K562 (cell line): ENCODE measurements at places on chromosomes 4 and X. TPM values are rescaled to one million over a fixed set of nuclear protein-coding genes. Genes with fewer than 3 reads are reported as not detected.
A peak's percentile ranks its signal among the peaks of the same experiment; 100 is the strongest.

- no peak overlapping the region for H3K27ac ChIP-seq
- H3K4me3 ChIP-seq, result no peak overlapping the region
- H3K36me3 ChIP-seq, result no peaks in the 10 kb centered on the region
- H3K27me3 ChIP-seq, result no peaks in the 10 kb centered on the region; the same call in 1 of the 2 replicates
These were observed 208.3 kb downstream of the ARHGAP10 start for GRCh38 chr4:147940171-147940570.

GRCh38 chr4:142380052-142380602 lies 466.0 kb downstream of the INPP4B start:
- no peaks in the 10 kb centered on the region for H3K36me3 ChIP-seq
- DNase-seq, result no peak
- no peak overlapping the region for H3K27ac ChIP-seq
- H3K4me3 ChIP-seq, result no peak overlapping the region

- H3K4me1 ChIP-seq, result no peaks in the 10 kb centered on the region
- no peak for DNase-seq
- no peak overlapping the region for H3K27ac ChIP-seq
- H3K27me3 ChIP-seq, result no peaks in the 10 kb centered on the region
- H3K36me3 ChIP-seq, result no peaks in the 10 kb centered on the region
These were observed 17.2 kb upstream of the TMPRSS11A start for GRCh38 chr4:67980512-67980911.

DNA sequence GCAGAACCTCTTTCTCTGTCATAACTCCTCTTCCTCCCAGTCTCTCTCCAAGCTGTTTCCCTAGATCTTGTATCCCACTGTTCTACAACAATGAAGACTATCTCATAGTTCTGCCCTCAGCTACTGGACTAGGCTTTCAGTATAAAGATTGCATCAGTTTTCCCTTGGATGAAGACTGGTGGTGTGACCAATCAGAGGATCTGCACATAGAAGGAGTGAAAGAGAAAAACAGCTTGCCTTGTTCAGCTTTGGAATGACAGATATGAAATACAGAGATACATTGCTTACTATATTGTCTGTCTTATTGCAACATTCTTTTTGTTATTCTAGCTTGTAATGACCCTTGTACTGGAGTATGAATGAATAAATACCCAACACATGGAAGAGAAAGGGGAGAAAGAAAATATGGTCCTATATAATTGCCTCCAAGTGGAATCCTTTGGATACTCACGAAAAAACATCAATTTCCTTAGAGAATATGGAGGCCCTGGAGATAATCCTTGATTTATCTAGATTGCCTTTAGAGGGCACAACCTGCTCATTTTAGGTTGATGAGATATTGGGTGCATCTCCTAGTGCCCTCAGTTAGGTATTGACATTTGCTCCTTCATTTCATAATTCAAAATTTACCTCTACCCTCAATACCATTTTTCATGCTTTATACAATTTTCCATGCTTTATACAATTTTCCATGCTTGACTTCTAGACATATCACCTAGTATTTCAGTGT lies 395.8 kb downstream of the NAF1 start:
- DNase-seq, result no peak
- H3K36me3 ChIP-seq, result no peaks in the 10 kb centered on the region
- no peaks in the 10 kb centered on the region for H3K27me3 ChIP-seq
- no peak overlapping the region for H3K27ac ChIP-seq

CSAG2 gene
- not detected in 2 replicates for total RNA-seq

SPANXN3 gene
- not detected in 2 replicates for total RNA-seq

- peaks cover 11% of the 10 kb centered on the region; the same call in 1 of the 3 replicates for H3K27me3 ChIP-seq
- no peaks in the 10 kb centered on the region for H3K4me1 ChIP-seq
- no peaks in the 10 kb centered on the region for H3K36me3 ChIP-seq
These were observed 139.2 kb upstream of the RBPJ start for GRCh38 chr4:26181616-26182015.

GRCh38 chr4:138669479-138670315 lies 345.9 kb upstream of the NOCT start:
- H3K27me3 ChIP-seq, result no peaks in the 10 kb centered on the region
- no peak overlapping the region for H3K27ac ChIP-seq
- DNase-seq, result no peak
- no peaks in the 10 kb centered on the region for H3K36me3 ChIP-seq
- no peak overlapping the region for H3K4me3 ChIP-seq
- H3K4me1 ChIP-seq, result peaks cover 39% of the 10 kb centered on the region; the same call in 2 of the 3 replicates

GRCh38 chr4:158710814-158711213 lies 12.4 kb downstream of the PPID start:
- H3K4me3 ChIP-seq, result no peak overlapping the region
- H3K27ac ChIP-seq, result no peak overlapping the region
- no peaks in the 10 kb centered on the region for H3K4me1 ChIP-seq
- no peak for DNase-seq
- H3K36me3 ChIP-seq, result peaks cover 91% of the 10 kb centered on the region

GRCh38 chrX:136030303-136031191 lies 45.3 kb downstream of the SLC9A6 start:
- H3K27me3 ChIP-seq, result no peaks in the 10 kb centered on the region
- H3K27ac ChIP-seq, result no peak overlapping the region
- H3K36me3 ChIP-seq, result peaks cover 26% of the 10 kb centered on the region; the same call in 1 of the 3 replicates
- no peak overlapping the region for H3K4me3 ChIP-seq
- H3K4me1 ChIP-seq, result no peaks in the 10 kb centered on the region
- DNase-seq, result no peak

DNA sequence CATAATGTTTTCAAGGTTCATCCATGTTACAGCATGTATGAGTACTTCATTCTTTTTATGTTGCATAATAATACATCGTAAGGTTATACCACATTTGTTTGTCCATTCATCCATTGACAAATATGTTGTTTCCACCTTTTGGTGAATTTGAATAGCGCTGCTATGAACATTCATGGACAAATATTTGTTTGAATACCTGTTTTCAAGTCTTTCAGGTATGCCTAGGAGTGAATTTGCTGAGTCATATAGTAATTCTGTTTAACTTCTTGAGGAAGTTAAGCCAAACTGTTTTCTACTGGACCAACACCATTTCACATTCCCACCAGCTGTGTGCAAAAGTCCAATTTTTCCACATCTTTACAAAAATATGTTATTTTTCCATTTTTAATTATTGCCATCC lies 31.5 kb downstream of the IRS4 start:
- H3K4me1 ChIP-seq, result no peaks in the 10 kb centered on the region
- H3K4me3 ChIP-seq, result no peak overlapping the region
- no peak overlapping the region for H3K27ac ChIP-seq
- no peak for DNase-seq

DNA sequence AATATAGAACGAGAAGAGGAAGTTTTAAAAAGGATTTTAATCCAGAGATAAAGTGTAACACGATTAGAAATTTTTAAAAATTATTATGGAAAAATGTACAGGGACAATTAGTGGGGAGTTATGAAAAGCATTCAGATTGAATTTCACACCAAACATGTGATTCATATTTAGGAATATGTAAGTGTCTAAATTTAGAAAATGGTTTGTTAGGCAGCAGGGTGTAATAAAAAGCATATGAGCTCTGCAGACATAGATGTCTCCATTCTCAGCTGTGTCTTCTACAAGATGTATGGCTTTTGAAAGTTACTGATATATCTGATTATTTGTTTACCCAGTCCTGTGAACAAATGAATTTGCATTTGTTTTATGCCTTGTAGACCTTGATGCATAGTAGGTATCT lies 638.9 kb upstream of the AGA start:
- no peak overlapping the region for H3K4me3 ChIP-seq
- H3K4me1 ChIP-seq, result no peaks in the 10 kb centered on the region
- no peak for DNase-seq
- no peaks in the 10 kb centered on the region for H3K36me3 ChIP-seq

DNA sequence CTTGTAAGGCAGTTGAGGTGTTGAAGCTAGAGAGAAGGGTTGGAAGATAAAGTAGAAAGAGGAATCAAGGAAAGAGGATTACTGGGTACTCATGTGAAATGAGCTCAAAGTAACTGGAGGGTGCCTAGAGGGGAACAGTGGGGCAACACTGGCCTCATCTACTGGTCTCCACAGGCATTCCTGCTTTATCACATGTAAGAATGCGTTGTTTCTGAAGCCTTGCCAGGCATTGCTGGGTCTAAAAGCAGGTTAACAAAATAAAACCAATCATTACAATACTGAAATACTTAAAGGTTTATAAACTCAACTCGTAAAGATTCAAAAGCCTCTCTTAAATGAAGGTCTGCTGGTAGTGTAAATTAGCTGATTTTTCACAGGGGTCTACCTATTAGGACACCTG lies 96.0 kb downstream of the FANCB start:
- DNase-seq, result no peak
- H3K36me3 ChIP-seq, result no peaks in the 10 kb centered on the region
- H3K4me1 ChIP-seq, result no peaks in the 10 kb centered on the region
- no peaks in the 10 kb centered on the region for H3K27me3 ChIP-seq

DNA sequence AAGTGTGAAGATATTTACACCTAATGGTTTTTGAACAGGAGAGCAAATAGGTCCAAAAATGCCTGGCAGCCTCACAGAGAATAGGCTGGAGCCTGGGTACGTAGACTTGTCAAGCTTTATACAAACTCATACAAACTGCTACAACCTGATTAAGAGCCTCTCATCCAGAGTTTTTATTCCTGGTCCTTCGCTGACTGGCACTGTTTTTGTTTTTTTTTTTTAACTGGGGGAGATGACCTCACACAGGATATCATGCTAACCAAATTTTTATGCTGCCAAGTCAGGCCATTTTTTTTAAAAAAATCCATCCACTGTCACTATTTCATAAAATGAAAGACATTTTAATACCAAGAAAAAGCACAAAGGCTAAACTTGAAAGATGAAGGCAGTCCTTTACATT lies 1.9 kb downstream of the FAM114A1 start:
- H3K4me1 ChIP-seq, result peaks cover 14% of the 10 kb centered on the region
- no peak overlapping the region for H3K4me3 ChIP-seq
- no peaks in the 10 kb centered on the region; the same call in 2 of the 3 replicates for H3K36me3 ChIP-seq

DNA sequence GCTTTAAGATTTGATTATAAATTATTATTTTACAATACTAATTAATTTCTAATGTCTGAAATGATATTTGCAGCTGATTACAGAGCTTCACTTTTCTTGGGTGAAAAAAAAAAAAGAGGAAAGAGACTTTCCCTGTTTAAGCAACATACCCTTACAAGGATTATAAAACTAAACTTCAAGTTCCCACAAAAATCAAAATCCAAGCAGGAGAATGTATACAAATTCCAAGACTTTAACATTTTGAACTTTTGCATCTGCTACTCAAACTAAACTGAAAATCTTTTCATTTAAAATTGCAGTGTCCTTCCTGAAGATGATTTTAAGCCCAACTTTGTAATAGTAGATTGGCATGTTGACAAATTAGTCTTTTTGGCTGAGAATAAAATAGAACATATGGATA lies 742.4 kb upstream of the INTU start:
- H3K36me3 ChIP-seq, result peaks cover 20% of the 10 kb centered on the region; the same call in 2 of the 3 replicates
- H3K4me1 ChIP-seq, result no peaks in the 10 kb centered on the region
- H3K4me3 ChIP-seq, result no peak overlapping the region
- no peak for DNase-seq
- no peak overlapping the region for H3K27ac ChIP-seq

DNA sequence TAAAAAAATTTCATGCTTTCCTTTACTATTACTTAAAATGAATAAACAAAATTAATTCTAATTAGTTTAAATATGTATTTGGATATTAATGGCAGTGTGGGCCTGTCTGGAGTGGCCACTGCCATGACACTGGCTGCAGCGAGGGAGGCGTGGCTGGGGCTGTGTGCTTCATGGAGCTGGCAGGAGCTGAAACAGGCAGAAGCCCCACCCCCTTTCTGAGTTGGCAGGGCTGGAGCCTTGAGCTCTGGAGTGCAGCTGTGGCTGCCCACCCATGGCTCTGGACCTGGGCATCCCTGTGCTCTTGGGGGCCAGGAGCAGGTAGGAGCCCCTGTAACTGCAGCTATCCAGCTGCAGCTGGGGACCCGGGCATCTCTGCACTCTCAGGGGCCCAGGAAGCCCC lies 8.2 kb upstream of the HSD17B11 start:
- H3K27ac ChIP-seq, result no peak overlapping the region
- no peak overlapping the region for H3K4me3 ChIP-seq
- H3K4me1 ChIP-seq, result peaks cover 6% of the 10 kb centered on the region; the same call in 1 of the 2 replicates
- no peak for DNase-seq

DNA sequence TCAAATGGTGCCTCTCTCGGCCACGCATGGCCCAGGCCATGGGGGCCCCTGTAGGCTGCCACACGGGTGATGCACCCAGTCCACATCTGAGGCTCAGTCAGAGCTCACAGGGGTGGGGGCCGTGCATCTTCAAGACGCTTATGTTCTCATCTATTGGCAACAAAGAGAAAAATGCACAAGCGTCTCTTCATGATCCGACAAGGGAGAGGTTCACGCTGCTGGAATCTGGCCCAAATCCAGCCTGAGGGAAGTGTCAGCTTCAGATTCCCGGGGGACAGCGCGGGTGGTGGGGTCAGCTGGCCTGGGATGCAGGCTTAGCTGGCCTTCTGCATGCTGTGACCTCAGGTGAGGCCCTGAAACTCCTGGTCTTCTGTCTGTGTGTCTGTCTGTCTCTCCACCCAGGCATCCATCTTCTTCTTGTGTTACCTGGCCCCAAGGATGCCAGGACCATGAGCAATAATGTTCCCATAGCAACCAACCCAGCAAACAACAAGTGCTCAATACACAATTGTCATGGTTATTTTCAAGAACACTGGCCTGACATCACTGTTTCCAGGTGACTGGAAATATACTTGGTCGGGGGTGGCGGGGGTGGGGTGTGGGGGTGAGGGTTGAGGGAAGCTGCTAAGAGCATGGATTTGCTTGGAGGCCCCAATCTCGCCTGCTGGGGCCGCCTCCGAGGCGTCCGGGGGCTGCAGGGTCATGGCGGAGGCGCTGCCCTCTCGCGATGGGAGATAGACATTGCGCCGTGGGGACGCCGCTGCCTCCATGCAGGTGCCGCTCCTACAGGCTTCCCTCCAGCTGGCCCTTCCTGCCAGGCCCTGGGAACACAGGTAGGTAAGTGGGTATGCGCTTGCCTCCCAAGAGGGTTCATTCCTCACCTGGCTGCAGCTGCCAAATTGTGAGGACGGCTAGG lies 48.3 kb downstream of the ABLIM2 start:
- DNase-seq, result peak; percentile 44
- H3K27ac ChIP-seq, result no peak overlapping the region
- peaks cover 86% of the 10 kb centered on the region for H3K27me3 ChIP-seq
- no peaks in the 10 kb centered on the region for H3K4me1 ChIP-seq
- H3K36me3 ChIP-seq, result no peaks in the 10 kb centered on the region

DNA sequence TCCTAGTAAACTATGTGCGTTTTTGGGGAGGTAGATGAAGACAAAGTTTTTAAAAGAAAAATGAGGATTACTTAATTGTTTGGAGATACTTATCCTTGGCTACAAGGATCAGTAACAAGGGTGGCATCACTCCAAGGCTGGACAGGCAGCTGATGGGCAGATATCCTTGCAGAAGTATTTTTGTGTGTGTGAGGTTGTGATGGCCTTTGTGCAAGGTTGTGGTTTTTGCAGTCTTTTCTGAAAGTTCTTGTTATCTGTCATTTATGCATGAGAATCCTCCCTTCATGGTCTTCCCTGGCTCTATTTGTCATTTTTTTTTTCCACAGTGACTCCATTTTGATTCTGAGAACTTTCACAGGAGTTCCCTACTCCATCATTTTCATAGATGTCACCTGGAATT lies 96.0 kb upstream of the C1GALT1C1 start:
- no peaks in the 10 kb centered on the region for H3K36me3 ChIP-seq
- H3K27me3 ChIP-seq, result no peaks in the 10 kb centered on the region
- no peak overlapping the region for H3K27ac ChIP-seq
- H3K4me3 ChIP-seq, result no peak overlapping the region

- H3K36me3 ChIP-seq, result no peaks in the 10 kb centered on the region
- DNase-seq, result no peak
- no peak overlapping the region for H3K27ac ChIP-seq
These were observed 121.9 kb downstream of the DKK2 start for GRCh38 chr4:106914223-106914622.

SYNPO2 gene
- 0.13 and 0.18 TPM in 2 replicates for total RNA-seq

BRS3 gene
- not detected in 2 replicates for total RNA-seq

GRCh38 chr4:188603646-188604045 lies 464.4 kb downstream of the TRIML1 start:
- H3K4me3 ChIP-seq, result no peak overlapping the region
- DNase-seq, result no peak
- H3K27ac ChIP-seq, result no peak overlapping the region
- no peaks in the 10 kb centered on the region for H3K36me3 ChIP-seq
